Activated CD8-positive, alpha-beta memory T cell treated with anti-CD3 and anti-CD28 coated beads, Interleukin-2, amount 50 U/mL, for 4 hours (primary cell): ENCODE measurements at places on chromosomes 13 and 19.

- no peak for DNase-seq
Observed at GRCh38 chr19:56132316-56132822, 8.7 kb upstream of the ZNF444 start.

DNA sequence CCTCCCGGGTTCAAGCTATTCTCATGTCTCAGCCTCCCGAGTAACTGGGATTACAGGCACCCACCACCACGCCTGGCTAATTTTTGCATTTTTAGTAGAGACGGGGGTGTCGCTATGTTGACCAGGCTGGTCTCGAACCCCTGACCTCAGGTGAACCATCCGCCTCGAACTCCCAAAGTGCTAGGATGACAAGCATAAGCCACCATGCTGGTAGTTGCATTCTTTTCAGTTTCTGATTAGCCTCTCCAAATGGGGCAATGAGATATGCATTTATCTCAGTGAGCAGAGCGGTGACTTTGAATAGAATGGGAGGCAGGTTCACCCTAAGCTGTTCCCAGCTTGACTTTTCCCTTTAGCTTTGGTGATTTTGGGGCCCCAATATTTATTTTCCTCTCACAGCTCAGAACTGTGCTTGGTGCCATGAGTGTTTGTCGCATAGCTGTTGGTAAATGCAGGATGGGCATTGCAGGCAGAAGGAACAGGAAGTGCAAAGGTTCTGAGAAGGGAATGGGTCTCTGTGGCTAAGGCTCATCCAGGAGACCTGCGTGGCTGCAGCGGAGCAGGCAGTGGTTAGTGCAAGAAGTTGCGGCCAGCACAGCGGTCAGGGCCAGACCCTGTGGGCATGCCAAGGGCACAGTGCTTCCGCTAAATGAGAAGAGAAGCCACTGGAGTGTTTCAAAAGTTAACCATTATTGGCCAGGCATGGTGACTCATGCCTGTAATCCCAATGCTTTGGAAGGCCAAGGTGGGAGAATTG lies 20.7 kb downstream of the LYPD3 start:
- no peak for DNase-seq

DNA sequence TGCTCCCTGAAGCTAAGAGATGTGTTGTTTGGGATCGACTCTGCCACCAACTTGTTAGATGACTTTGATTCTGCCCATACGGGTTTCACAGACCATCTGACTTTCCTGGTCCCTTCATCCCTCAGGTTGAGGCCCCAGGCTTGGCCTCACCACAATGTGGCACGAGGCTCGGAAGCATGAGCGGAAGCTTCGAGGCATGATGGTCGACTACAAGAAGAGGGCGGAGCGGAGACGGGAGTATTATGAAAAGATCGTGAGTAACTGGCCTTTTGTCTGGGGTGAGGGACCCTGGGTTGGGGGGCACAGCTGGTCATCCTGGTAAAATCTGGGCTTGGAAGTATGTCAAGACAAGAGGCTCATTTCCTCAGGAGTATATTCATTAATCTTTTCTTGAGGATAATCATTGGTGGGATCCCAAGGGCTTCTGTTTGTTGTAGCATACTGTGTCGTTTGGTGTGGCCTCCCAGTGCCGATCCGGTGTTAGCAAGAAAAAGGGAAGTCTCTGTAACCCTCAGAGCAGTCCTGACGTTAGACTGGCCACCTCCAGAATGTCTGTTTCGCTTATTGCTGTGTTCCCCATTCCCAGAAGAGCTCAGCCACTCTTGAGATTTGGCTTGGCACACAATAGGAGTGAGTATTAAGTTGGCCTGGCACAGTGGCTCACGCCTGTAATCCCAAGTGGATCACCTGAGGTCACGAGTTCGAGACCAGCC lies 1.4 kb downstream of the CLASRP start:
- no peak for DNase-seq

DNA sequence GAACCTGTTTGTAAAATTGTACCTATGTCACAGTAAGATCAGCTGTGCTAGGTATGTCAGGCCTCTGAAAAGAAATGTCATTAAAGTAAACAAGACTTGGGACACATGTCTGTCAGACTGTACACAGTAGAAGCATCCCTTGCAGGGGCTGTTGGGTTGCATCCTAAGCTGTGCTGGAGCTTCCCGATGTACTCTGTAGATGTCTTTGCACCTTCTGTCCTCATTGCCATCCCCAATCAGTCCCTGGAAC lies 48.7 kb upstream of the GPR183 start:
- DNase-seq: no peak

GRCh38 chr13:106701771-106702341 lies 133.9 kb upstream of the ARGLU1 start:
- DNase-seq: no peak

DNA sequence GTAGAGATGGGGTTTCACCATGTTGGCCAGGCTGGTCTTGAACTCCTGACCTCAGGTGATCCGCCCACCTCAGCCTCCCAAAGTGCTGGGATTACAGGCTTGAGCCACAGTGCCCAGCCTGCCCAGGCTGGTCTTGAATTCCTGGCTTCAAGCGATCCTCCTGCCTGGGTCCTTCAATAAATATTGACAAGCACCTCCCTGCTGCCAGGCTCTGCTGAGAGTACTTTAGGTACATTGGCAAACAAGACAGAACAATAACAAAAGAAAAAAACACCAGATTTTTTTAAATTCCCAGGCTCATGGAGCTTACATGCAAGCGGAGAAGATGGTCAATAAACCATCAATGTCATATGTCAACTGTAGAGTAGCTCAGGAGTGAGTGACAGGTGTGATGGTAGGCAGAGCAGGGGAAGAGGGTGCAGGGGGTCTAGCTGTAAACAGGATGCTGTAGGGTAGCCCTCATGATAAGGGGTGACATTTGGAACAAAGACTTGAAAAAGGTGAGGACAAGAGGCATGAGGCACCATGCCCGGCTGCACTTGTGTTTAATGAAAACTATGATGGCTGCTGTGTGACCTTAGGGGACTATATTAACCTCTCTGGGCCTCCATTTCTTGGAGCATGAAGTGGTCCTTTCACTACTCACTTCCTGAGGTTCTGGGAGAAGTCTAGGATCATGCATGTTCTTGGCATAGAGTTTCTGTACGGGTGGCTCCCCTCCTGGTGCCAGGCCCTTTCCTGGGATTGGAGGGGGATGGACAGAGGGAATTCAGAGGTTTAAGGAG lies 19.6 kb downstream of the SULT2B1 start:
- no peak for DNase-seq

GRCh38 chr19:2038284-2039088 lies 12.6 kb downstream of the MKNK2 start:
- no peak for DNase-seq

GRCh38 chr13:41389580-41389979 lies 67.8 kb upstream of the RGCC start:
- DNase-seq: no peak

DNA sequence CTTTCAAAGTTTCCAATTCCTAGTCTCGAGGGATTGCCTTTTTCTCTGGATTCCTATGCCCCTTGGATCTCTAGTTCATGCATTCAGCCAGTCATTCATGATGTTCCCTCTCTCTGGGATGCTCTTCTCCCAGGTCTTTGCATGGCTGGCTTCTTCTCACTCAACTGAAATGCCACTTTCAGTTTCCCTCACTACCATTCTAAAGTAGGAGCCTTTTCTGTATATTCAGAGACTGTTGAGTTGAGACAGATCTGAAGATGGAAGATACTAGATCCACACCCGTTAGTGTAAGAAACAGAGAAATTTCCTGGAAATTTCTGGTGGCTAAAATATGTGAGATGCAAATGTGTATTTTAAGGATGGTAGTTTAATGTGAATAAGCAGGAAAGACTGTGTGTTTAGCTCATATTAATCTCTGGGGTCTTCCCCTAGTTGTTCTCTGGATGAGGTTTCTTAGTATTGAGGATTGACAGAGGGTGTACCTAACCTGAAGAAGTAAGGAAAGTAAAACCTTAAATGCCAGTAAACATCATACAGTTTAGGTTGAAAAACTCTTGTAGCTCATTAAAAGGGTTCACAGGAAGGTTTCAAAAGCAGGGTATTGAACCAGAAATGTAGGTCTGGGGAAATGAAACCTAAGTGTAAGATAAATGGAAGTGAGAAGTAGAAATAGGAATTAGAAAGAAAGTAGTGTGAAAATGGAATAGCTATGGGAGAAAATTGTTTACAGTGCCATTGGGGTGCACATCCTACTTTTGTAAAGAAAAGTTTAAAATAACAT lies 331.3 kb downstream of the NDFIP2 start:
- no peak for DNase-seq

- DNase-seq: no peak
Observed at GRCh38 chr13:33033986-33034385, 17.8 kb downstream of the KL start.

DNA sequence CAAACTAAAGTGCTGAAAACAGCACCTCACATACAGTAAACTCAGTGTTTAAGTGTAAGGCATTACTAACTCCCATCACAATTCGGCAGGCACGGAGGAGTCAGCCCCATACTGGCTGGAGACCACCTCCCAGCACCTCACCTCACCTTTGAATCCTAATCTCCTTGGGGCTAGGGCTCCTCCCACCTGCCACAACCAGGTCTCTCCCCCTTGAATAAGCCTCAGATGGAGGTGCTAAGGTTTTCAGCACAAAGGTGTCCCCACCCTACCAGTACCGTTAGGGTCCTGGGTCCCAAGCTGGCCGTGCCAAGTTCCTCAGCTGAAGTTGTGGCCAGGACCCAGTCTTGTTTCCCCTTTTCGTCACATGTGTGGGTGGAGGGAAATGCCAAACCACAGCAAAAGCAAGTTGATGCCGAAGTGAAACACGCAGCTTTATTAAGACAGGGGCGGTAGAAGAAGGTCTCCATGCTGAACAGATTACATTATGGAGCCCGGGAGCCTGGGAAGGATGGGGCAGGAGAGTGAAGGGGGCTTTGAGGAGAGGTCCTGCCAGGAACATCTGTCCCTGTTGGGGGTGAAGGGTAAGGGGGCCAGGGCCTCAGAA lies at the start of gene IGFLR1:
TSS of gene IGFLR1 (minus strand) at position 332 of the 604 bp plus-strand sequence. CDS start 1,272 bp downstream, outside the sequence.
- peak; percentile 71 for DNase-seq
